ENCODE measurements at places on chromosomes 3 and 15.
A peak's percentile ranks its signal among the peaks of the same experiment; 100 is the strongest.

DNA sequence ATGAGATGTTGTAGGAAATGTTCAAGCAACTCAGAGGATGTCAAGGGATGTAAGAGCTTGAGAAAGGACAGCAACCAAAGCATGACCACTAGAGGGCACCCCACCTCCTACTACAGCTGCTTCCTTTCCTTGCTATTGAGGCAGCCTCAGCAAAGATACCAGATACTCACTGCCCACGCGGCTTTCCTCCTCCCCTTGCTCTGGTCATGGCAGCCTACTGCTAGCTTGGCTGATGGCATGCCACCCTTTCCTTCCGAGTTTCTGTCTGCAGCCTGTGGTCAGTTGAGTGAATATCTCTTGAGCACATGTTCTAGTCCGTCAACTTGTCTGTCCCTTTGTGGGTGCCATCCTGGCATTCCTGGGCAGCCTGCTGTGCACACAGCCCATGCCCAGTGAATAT lies 4.4 kb upstream of the CXCR6 start:
- peak; percentile 75 for DNase-seq

- no peak for DNase-seq
Observed at GRCh38 chr3:61483997-61484396, 77.4 kb upstream of the PTPRG start.

- no peak for DNase-seq
Observed at GRCh38 chr15:51024735-51025453, 69.8 kb downstream of the TNFAIP8L3 start.

DNA sequence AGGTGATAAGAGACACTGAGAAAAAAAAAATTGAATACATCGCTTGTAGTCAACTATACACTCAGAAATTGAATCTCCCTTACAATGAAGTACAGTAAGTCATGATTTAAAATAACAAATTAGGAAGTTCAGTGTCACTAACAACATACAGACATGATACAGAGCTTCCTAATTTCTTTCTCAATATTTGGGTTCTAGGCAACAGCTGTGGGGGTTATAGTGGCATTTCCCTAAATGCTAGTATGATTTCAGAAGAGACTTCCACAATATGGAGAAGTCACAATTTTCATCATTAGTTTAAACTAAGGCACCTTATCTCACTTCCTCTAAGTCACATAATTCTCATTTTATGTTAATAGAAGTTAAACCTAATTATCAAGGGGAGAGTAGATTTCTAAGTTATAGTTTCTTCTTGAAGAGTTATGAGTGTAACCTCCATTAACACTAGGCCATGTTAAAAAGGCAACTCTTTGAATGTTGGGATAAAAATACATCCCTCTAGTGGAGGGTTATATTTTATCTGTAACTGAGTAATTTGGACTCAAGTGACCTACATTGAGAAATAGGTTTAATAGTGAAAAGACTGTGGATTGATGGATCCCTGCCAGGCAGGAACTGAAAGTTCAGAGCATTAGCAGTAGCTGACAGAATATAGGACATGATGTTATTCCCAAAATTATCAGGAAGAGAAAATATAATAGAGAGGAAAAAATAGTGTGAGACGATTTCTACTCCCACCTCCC lies 286.0 kb upstream of the SUCLG2 start:
- DNase-seq, result no peak

DNA sequence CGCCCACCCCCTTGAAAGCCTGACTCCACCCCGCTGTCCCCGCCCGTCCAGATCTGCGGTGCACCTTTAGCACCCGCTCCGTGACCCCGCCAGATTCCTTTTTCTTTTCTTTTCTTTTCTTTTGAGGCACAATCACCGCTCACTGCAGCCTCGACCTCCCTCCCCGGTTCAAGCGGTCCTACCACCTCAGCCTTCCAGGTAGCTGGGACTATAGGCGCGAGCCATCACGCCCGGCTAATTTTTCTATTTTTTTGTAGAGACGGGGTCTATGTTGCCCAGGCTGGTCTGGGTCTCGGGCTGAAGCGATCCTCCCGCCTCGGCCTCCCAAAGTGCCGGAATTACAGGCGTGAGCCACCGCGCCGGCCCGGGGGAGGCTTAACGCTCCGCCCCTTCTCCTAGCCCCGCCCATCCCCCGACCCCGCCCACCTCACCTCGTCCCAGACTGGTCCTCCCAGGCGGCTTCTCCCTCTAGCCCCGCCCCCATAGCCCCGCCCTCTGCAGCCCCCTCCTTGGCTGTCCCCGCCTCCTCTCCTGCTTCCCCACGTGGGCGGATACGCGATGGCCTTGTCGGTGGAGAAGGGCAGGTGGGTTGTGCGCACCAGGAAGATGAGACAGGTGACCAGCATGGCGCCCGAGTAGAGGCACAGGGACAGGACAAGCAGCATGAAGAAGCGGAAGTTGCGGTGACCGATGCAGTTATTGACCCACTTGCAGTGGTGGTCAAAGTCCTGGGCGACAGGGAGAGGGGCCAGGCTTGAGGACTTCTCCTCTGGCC lies 3.2 kb downstream of the ZDHHC19 start:
- peak; percentile 94 for DNase-seq

DNA sequence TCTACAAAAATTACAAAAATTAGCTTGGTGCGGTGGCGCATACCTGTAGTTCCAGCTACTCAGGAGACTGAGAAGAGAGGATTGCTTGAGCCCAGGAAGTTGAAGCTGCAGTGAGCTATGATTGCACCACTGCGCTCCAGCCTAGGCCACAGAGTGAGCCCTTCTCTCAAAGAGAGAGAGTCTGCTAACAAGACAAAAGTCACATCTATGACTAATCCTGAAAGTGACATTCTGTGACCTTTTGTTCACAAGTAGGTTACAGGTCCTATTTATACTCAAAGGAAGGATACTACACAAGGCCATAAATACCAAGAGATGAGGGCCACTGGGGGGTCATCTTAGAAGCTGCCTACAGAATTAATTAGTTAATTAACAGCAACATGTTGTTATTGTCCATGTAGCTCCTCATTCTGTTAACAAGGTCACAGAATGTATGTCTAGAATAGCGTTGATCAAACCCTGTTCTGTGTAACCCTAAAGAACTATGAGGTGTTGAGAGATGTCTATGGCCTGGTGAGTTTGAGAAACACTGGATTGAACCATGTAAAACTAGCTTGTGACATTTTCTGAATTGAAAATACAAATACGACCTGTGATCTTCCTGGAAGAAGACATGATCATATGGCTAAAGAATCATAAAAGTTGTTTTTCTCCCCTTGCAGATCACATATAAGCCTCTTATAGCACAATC lies 97.0 kb downstream of the SAMMSON start:
- no peak for DNase-seq

GRCh38 chr15:85943151-85943550 lies 136.5 kb upstream of the AGBL1 start:
- DNase-seq, result no peak

DNA sequence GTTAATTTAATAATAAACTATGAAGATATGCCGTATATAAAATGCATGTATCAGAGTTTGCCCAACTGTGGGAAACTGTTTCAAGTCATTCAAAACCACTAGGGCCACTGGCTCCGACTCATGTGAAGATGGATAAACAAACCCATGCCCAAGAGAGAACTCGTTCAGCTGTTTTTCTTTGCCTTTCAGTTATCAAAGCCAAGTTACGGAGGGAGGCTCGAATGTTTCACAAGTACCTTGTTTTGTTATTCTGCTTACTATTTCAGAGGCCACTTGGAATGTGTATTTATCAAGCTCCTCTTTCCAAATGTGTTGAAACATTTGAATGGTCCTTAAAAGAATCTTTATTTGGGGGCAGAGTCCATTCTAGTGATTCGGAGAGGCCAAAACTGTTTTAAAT lies 82.1 kb downstream of the DUT start:
- DNase-seq, result peak; percentile 17

DNA sequence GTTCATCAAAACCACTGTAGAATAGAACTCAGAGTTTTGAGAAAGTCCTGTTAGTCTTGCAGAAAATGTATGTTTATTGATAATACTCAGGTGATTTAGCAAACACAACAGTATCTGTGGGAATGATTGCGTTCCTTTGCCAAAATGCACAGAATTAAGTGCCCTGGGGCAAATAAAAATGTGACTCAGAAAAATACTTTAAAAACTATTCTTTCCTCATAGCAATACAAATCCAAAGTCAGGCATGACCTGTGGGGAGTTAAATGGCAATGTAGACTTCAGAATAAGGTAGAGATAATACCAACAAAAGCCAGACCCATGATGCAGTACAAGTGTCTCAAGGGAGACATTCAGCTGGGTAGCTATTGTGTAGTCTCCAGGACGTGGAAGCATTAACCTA lies 72.3 kb upstream of the SNTN start:
- DNase-seq, result no peak

GRCh38 chr15:51075826-51076523 lies 18.7 kb downstream of the TNFAIP8L3 start:
- no peak for DNase-seq

DNA sequence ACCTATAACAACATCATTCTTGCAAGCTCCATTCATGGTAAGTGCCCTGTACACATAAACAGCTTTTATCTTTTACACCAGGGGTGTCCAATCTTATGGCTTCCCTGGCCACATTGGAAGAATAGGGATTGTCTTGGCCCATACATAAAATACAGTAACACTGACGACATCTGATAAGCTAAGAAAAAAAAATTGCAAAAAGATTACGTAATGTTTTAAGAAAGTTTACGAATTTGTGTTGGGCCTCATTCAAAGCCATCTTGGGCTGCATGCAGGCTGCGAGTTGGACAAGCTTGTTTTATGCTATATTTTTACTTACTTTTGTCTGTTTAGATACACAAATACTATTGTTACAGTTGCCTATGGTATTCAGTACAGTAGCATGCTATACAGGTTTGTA lies 31.6 kb downstream of the ZNF654 start:
- no peak for DNase-seq

DNA sequence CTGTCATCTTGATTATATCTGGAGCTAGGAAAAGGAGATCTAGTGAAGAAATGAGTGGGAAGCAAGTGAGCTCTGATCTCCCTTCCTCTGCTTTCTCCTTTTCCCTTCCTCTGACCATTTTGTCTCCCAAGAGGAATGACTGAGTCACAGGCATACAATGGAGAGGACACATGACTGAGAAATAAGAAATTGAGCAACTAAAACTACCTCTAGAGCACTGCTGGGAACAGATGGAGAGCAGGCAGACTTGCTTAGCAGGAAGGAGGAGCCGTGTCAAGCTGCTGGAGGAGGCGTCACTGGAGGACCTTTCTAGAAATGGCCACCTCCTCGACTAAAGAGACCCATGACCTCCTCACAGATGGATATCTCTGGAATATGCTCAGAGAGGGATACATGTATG lies 66.9 kb upstream of the MYO5C start:
- DNase-seq, result no peak

DNA sequence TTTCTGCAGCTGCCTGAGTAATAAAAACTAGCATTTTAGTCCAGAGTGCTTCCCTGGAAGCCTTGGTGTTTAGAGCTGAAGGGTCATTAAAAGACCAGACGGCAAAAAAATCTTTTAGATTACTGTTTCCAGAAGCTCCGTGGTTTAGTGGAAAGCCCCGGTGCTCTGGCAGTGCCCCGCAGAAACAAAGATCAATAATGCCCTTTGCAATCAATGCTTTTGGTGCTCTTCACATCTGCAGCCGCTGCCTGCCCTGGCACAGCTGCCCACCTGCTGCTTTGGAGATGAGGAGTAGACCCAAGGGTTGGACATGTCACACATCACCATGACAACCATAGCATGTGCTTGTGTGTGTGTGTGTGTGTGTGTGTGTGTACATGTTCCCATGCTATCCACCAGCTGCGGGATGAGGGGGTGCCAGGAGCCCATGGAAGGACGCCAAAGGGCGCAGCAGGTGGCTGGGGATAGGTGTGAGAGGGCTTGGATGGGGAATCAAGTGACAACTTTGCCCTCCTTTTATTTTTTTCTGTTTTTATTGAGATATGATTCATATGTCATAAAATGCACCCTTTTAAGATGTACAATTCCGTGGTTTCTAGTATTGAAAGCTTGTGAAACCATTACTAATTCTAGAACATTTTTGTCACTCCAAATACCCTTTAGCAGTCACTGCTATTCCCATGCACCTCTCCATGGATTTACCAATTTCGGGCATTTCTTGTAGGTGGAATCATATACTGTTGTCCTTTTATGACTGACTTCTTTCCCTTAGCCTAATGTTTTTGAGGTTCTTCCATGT lies 75.7 kb upstream of the KLHL25 start:
- no peak for DNase-seq

- no peak for DNase-seq
Observed at GRCh38 chr15:90231028-90232017, 2.4 kb downstream of the CIB1 start.

DNA sequence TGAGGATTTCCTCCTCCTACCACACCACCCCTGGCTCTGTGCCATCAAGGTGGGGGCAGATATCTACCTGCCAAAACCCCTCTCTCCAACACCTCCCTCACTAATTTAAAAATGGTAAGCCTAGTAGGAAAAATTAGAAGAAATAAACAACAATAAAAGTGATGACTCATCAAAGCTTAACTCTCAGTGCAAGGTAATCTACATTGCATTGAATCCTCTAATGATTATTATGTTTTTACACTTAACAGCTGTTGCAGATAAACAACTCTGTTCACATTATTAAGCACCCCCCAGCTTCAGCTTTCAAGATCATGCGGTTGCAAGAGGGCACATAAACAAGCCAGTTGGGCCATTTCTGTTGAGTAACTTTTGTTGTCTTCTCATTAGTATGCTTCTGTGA lies 396.1 kb upstream of the ATP11B start:
- no peak for DNase-seq

DNA sequence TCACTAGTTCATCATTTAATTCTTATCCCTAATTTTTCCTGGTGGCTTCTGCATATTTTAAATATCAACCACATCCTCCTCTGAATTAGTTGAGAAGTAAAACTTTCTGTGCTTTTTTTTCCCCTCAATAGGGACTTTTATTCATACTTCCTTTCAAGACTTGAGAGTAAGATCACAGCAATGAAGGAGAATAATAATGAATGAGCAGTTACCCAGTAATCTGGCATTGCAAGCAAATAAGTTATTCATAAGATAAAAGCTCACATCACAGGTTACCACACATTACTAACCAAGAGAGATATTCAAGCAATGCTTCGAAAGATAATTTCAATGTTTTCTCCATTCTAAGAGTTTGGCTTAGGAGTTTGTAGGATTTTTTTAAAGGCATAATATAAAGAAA lies 50.3 kb downstream of the BTLA start:
- DNase-seq, result no peak

DNA sequence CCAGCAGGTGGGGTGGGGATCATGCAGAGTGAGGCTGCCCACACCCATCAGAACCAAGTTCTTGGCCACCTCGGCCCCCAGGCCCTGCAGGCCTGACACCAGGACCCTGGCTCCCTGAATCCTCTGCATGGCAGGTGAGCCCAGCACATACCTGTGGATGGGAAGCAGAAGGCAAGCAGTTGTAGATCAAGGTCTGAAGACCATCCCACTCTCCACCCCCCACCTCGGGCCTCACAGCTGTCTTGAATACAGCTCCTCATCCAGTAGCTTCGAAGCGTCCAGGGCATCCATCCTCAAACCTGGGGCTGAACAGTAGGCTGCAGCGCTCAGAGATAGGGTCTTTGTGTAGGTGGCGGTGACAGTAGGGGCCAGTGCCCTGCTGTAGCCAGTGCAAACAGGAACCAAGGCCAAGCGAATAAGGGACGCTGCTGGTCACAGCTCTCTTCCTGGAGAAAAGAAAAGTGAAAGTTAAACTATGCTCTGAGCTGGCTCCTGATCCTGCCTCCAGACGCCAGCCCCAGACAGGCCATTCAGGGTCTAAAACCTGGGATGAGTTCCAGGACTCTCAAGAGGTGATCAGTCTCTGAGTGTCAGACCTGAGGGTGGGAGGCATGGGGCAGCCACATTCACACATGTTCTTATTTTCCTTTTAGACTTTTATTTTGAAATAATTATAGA lies at the start of gene UBA7:
Gene UBA7 (minus strand): TSS at position 457 of the 678 bp plus-strand sequence. CDS start 166 bp downstream, at position 291.
- DNase-seq, result no peak

All from HuH-7 (cell line).